Fibroblast of skin of scalp (primary cell): ENCODE measurements at places on chromosomes 12 and 14.

- DNase-seq, result no peak
These were observed 553 bp downstream of the CLEC14A start for GRCh38 chr14:38255408-38255672.

- DNase-seq, result no peak
These were observed 33.7 kb downstream of the TCTN1 start for GRCh38 chr12:110647631-110648040.

DNA sequence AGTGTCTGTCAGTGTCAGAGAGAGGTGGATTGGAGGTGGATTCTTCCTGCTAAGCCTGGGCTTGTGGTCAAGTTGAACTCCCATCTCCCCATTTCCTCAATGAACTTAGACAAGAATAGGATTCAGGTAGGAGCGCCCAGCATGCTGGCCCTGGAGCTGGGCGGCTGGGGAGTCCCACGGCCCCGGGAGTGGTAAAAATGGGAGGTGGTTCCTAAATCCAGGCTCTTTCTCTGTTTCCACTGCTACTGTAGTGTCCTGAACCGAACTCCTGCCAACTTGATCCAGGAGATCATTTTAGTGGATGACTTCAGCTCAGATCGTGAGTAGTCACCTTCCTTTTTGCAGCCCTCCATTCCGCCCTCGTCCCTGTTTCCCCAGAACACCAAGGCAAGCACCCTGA lies 65.1 kb downstream of the GALNT16 start:
- DNase-seq, result no peak

DNA sequence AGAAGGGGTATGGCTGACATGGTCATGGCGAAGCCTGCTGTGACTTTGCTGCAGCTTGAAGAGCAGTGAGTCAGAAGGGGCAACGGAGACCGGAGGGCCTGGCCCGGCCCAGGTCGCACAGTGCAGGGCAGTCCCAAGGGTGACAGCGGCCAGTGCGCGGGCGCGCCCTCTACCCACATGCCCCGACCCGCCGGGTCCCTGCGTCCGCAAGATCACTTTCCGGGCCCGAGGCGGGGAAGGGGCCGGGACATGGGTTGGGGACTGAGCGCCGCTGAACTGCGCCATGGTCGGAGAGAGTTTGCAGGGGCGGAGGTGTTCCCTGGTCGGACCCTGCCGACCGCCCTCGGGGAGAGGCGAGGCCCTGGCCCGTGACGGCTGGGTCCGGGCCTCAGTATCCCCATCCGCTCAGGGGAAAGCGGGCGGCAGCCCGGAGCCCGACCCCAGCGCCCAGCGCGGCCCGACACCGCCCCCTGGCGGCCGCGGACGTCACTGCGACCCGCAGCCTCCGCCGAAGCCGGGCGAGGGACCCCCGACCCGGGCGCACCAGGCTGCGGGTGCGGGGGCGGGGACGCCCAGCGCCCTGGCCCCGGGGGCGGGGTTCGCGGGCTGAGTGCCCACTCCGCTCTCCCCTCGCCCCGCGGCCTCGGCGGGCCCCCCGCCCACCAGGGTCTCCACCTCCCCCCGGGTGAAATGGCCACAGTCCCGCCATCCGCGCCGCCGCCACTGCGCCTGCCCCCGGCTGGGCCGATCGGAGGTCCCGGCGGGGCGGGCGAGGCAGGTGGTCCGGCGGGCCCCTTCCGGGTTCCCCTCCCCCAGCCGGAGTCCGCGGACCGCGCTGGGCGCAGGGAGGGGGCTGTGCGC lies 7.2 kb upstream of the ANKRD9 start:
- no peak for DNase-seq

DNA sequence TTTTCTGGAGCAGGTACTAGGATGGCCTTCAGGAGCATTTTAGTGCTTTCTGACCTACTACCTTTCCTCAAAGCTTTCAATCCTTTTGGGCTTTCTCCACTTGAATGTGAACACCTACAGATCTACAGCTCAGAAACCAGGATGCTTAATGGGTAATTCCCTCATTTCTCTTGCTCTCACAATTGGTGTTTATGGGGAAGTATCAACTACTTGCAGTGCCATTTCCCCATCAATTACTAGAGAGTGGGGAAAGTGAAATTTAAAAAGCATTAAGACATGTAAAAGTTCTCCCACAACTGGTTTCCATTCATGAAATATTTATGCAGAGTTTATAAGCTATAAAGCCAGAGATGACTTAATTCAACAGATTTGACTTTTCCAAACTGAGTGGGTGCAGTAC lies 2.1 kb upstream of the YY1 start:
- DNase-seq, result no peak
